ENCODE measurements at places on chromosomes 12 and 14. TPM values are rescaled to one million over a fixed set of nuclear protein-coding genes. Genes with fewer than 3 reads are reported as not detected.

Gene INHBC
- total RNA-seq, result not detected

Gene HCAR1
- total RNA-seq, result not detected

Gene SERPINA9
- not detected for total RNA-seq

GRCh38 chr12:49761677-49762467 lies 20.5 kb downstream of the TMBIM6 start:
- no peak overlapping the region for H3K27ac ChIP-seq
- H3K4me3 ChIP-seq, result no peak overlapping the region
- H3K27me3 ChIP-seq, result no peaks in the 10 kb centered on the region
- no peaks in the 10 kb centered on the region for H3K4me1 ChIP-seq
- peaks cover 86% of the 10 kb centered on the region for H3K36me3 ChIP-seq

GRCh38 chr12:24948757-24949722 lies at the start of gene BCAT1:
Gene BCAT1, minus strand, starts transcription at chr12:24949101. Its CDS starts 169 bp downstream, at chr12:24948932.
- H3K27ac ChIP-seq, result no peak within 1 kb of the TSS
- peak within 1 kb of the TSS; percentile 66 for H3K4me3 ChIP-seq
- peaks cover 14% of the 10 kb centered on the region for H3K4me1 ChIP-seq
- no peaks in the 10 kb centered on the region for H3K27me3 ChIP-seq
- no peaks in the 10 kb centered on the region for H3K36me3 ChIP-seq

GRCh38 chr14:42110167-42110566 lies 503.5 kb downstream of the LRFN5 start:
- H3K36me3 ChIP-seq, result no peaks in the 10 kb centered on the region
- H3K4me1 ChIP-seq, result no peaks in the 10 kb centered on the region
- H3K4me3 ChIP-seq, result no peak overlapping the region
- no peaks in the 10 kb centered on the region for H3K27me3 ChIP-seq

DNA sequence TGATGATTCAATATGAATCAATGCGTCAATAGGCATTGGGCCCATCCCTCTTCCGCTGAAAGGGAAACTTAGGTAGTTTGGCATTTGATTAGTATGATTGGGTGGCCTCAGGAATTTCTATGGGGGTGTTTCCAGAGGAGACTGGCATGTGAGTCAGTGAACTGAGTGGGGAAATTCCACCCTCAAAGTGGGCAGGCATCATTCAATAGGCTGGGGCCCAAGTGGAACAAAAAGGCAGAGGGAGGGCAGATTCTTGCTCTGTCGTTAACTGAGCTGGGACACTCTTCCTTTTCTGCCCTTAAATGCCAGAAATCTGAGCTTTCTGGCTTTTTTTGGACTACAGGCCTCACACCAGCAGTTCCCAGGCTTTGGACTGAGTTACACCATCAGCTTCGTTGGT lies 373.5 kb downstream of the RPS29 start:
- DNase-seq, result no peak
- H3K4me1 ChIP-seq, result no peaks in the 10 kb centered on the region
- H3K4me3 ChIP-seq, result no peak overlapping the region
- no peaks in the 10 kb centered on the region for H3K36me3 ChIP-seq

Measured in heart left ventricle (tissue), 16 donors.